Non-pigmented ciliary epithelial cell (primary cell): ENCODE measurements at places on chromosomes 3 and 15.

- DNase-seq, result no peak
These were observed 37.2 kb upstream of the CSPG4 start for GRCh38 chr15:75749820-75750219.

DNA sequence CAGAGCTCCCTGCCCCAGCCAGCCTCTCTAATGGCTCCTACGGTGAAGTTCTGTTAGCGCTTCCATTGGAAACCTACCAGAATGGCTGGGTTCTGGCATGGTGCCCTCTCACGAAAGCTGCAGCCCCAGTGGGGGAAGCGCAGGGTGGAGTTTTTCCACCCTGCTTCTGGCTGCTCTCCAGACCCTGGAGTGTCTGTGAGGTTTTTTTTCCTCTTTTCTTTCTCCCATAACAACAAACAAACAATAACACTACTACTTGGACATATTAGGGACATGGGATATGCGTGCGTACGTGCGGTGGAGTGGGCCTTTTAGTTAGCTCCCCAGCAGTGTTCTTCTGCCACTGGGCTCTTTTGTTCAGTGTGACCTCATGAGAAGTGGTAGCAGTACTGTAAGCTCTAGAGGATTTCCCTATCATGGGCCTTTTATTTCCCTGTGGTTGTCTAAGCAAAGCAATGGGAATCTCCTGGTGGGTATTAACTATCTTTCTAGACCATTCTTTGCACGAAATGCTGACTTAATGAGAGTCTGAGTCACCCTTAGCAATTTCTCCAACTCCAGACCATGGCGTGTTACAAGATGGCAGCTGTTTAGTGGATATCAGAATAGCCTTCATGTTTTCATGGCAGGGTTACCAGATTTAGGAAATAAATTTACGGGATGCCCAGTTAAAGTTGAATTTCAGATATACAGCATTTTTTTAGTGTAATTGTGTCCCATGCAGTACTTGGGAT lies 161.9 kb downstream of the FNDC3B start:
- DNase-seq, result peak; percentile 54

DNA sequence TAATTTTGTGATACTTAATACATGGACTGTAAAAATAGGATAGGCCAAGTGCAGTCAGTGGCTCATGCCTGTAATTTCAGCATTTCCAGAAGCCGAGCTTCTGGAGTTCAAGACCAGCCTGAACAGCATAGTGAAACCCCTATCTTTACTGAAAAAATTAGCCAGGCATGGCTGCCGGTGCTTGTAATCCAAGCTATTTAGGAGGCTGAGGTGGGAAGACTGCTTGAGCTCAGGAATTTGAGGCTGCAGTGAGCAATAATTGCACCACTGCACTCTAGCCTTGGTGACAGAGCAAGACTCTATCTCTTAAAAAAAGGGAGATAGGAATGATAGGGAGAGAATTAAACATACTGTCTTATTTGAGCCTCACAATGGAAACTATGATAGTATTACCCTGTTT lies 51.0 kb downstream of the GMPS start:
- no peak for DNase-seq

GRCh38 chr3:185479373-185479945 lies 19.4 kb downstream of the TMEM41A start:
- DNase-seq, result no peak

- no peak for DNase-seq
These were observed 98.4 kb downstream of the FLNB start for GRCh38 chr3:58106640-58107039.

DNA sequence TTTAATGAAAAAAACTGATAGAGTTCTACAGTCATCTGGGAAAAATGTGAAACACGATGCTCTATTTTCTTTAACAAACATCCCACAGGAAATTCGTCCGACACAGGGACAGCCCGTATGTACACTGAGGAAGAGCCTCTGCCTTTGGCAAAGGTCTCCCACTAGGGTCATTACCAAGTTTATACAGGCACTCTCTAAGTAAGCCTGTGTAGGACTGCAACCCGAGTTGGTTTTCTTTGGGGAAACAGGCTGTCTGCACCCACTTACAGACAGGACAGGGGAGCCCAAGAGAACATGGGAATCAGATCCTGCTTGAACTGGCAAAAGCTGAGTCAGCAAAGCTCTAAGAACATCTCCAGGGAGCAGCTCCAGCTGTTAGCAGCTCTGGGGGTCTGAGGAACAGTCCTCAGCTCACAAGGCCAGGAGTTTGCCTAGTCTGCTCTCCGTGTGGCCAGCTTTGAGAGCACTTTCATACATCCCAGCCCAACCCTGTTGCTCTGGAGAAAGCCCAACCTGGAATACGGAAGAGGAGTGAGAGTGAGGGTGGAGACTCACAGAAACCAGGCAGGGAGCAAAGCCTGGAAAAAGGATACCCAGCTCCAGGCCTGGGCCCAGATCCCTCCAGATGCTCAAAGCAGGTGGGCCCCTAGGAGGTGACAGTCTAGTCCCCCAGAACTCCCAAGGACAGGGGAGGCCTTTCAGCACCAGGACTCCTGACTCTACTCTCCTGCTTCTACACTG lies 1.9 kb downstream of the TBC1D2B start:
- peak; percentile 78 for DNase-seq

DNA sequence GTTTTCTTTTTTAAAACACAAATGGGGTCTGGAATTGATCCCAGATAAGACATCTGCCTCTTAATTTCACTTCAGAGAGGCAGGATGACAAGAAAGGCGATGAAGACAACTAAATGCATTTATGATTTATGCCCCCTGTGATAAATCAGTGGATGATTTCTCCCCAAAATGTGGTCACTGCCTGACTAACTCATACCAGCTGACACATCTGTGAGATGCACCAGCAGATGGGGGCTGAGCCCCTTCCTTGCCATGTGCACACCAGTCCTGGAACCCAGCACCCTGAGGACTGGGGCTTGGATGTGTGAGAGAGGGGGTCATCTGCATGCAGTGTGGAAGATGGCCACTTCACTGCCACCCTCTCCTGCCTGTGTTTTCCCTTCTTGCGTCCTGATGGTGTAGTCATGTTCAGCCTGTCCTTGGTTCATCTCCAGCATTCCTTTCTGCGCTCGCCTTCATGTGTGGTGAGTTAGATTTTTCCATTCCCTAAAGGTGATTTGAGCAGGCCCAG lies 264.3 kb downstream of the LRTM1 start:
- DNase-seq, result no peak

GRCh38 chr15:78411061-78411460 lies 27.0 kb upstream of the IREB2 start:
- DNase-seq, result no peak
